ENCODE measurements at places on chromosomes 4 and X. TPM values are rescaled to one million over a fixed set of nuclear protein-coding genes. Genes with fewer than 3 reads are reported as not detected.

The FHIP1A gene
- 28.8 TPM for total RNA-seq

The EXOC1L gene
- total RNA-seq, result not detected

The FAM236A gene
- total RNA-seq, result not detected

The FAAH2 gene
- total RNA-seq, result 1.2 TPM

The RELL1 gene
- total RNA-seq, result 69.3 TPM

The NDUFB11 gene
- 24.0 TPM for total RNA-seq

All from thoracic aorta (tissue), 2 donors.